ENCODE measurements at places on chromosomes 6 and 20. TPM values are rescaled to one million over a fixed set of nuclear protein-coding genes. Genes with fewer than 3 reads are reported as not detected.

FOXC1 gene
- 1.2 TPM for total RNA-seq

GRCh38 chr6:46203391-46204177, 32.8 kb upstream of the ENPP5 start:
- H3K27me3 ChIP-seq: no peaks in the 10 kb centered on the region
- no peaks in the 10 kb centered on the region for H3K36me3 ChIP-seq
- H3K27ac ChIP-seq: peak overlapping the region; percentile 78
- peaks cover 11% of the 10 kb centered on the region for H3K4me1 ChIP-seq
- no peak overlapping the region for H3K4me3 ChIP-seq

- H3K4me3 ChIP-seq: peak overlapping the region; percentile 75
- DNase-seq: peak; percentile 70
- H3K27me3 ChIP-seq: peaks cover 2% of the 10 kb centered on the region
These were observed 1.6 kb downstream of the SMPDL3A start for GRCh38 chr6:122790423-122791309.

DNA sequence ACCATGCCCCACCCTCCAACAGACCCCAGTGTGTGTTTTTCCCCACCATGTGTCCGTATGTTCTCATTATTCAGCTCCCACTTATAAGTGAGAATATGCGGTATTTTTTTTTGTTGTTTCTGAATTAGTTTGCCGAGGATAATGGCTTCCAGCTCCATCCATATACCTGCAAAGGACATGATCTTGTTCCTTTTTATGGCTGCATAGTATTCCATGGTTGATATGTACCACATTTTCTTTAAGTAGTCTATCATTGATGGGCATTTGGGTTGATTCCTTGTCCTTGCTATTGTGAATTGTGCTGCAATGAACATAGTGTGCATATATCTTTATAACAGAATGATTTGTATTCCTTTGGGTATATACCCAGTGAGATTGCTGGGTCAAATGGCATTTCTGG, 176.9 kb downstream of the UTRN start:
- H3K4me3 ChIP-seq: no peak overlapping the region
- no peak for DNase-seq
- no peaks in the 10 kb centered on the region for H3K4me1 ChIP-seq
- H3K27ac ChIP-seq: no peak overlapping the region
- H3K27me3 ChIP-seq: no peaks in the 10 kb centered on the region

RSPO3 gene
- 8.8 TPM for total RNA-seq

ZC2HC1B gene
- 0.53 TPM for total RNA-seq

DNA sequence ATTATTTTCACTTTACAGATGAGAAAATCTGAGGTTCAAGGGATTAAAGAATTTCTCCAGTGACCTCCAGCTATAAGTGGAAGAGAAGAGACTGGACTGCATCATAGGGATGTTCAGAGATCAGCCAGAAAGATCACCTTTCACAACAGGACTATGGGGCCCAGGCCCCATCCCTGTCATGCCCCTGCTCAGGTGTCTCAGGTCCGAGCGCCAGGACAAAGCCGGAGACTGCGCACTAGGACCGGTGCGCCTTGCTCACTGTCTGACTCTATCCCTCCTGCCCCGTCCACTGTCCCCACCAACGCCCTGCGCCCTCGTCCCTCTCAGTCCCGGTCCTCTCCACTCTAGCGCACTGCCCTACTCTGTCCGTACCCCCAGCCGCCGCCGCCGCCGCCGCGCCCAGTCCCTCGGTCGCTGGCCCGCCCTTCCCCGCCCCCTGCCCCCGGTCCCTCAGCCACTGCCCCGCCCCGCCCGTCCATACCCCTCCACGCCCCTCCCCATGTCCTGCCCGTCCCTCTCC, 521 bp upstream of the RAD21L1 start:
- peaks cover 24% of the 10 kb centered on the region for H3K27me3 ChIP-seq
- no peak overlapping the region for H3K27ac ChIP-seq
- no peaks in the 10 kb centered on the region for H3K36me3 ChIP-seq
- peak overlapping the region; percentile 10 for H3K4me3 ChIP-seq

- no peaks in the 10 kb centered on the region for H3K36me3 ChIP-seq
- no peaks in the 10 kb centered on the region for H3K27me3 ChIP-seq
- H3K27ac ChIP-seq: no peak overlapping the region
- no peak for DNase-seq
These were observed 220.2 kb downstream of the FUT9 start for GRCh38 chr6:96235927-96236326.

DNA sequence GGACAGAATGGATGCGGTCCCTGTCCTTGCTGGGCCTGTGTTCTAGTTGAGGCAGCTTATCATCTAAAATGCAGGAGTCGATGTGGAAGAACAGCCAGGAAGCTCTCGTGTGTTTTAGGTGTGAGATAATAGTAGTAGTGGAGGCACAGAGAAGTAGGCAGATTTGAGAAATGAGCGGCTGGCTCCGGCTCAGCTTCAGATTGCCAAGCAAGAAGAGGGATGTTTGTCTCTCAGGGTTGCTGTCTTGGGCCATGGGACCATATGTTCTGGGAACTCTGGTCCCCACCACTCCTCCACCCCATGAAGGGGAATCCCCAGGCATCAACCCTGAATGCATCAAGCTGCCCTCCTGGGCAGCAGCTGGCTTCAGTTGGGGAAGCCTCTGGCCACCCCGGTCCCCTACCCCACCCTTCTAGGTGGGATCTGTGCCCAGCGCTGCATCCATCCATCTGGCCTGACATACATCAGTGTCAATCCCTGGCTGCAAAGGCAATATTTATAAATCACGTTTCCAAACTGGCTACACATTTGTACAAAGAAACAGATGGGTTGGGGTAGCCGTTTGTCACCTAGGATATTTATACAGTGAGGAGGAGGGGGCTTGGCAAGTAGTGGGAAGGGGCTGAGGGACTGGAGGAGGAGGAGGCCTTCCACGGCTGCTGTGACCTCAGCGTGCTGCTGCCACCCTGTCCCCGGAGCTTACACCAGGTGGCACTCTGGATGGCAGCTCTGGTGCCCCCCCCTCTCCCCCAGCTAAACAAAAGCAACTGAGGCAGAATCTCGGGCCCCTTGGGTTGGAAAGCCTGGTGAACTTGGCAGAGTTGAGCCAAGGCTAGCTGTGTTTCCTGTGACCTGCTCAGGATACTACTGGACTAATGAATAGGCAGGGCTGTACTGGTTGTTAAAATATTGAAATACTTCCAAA, 64.4 kb downstream of the CD40 start:
- H3K4me3 ChIP-seq: no peak overlapping the region
- H3K27me3 ChIP-seq: peaks cover 20% of the 10 kb centered on the region
- H3K36me3 ChIP-seq: no peaks in the 10 kb centered on the region
- no peak overlapping the region for H3K27ac ChIP-seq
- peaks cover 16% of the 10 kb centered on the region for H3K4me1 ChIP-seq

DNA sequence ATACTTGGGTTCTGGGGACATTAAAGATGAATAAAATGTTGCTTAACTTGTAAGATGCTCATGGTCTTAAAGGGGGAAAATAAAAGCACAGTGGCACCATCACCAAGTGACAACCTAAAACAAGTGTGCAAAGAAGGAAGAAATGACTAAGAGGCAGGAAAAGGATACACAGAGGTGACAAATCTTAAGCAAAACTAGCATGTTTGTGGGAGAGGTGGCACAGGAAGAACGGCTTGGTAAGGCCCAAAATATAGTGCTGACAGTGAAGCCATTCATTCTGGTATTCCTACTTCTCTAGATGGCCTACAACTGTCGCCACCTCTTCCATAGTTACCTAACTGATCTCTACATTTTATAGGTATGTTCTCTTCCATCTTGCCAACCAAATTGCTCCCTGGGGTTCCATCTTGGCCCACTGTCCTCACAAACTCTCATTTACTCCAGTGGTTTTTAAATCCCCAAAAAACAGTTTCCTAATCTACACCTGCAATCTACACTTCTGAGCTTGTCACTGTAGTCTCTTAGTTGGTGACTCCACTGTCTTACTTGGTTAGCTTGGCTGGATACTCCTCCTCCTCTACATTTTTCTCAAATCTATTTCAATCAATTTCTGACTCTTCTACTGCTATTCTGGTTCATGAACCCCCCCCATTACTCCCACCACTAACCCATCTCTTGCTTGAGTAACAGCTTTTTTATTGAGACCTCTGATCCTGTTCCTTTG, 33.5 kb downstream of the FAM8A1 start:
- no peaks in the 10 kb centered on the region for H3K4me1 ChIP-seq
- no peaks in the 10 kb centered on the region for H3K27me3 ChIP-seq
- peaks cover 26% of the 10 kb centered on the region for H3K36me3 ChIP-seq
- H3K4me3 ChIP-seq: no peak overlapping the region

MYMX gene
- total RNA-seq: 12.4 TPM

DNA sequence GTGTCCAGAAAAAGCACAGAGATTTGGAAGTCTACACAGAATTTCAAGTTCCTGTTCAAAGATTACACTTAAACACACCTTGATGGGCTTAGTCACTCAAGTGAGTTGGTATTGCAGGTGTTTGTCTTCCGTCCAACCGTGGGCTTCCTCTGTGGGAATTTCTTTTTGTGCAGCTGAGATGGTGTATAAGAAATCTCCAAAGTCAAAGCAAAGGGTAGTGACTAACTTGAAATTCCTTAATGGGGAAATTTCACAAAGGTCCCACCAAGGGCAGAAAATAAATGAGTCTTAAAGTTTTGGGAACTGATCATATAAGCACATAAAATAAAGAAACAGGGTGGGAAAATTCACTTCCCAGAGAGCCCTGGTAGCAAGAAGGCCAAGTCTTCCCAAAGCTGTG, 102.0 kb upstream of the TNFAIP3 start:
- no peak overlapping the region for H3K27ac ChIP-seq
- H3K4me3 ChIP-seq: no peak overlapping the region
- H3K27me3 ChIP-seq: no peaks in the 10 kb centered on the region

MOXD1 gene
- 3.1 TPM for total RNA-seq

ISM1 gene
- 1.4 TPM for total RNA-seq

- DNase-seq: no peak
- peaks cover 12% of the 10 kb centered on the region for H3K4me1 ChIP-seq
- H3K27ac ChIP-seq: no peak overlapping the region
- H3K27me3 ChIP-seq: no peaks in the 10 kb centered on the region
- no peak overlapping the region for H3K4me3 ChIP-seq
- H3K36me3 ChIP-seq: no peaks in the 10 kb centered on the region
These were observed 226.0 kb upstream of the TSHZ2 start for GRCh38 chr20:52746190-52746589.

- peak overlapping the region; percentile 65 for H3K27ac ChIP-seq
- peaks cover 88% of the 10 kb centered on the region for H3K36me3 ChIP-seq
- no peaks in the 10 kb centered on the region for H3K27me3 ChIP-seq
- H3K4me3 ChIP-seq: no peak overlapping the region
These were observed 29.5 kb downstream of the GHRH start for GRCh38 chr20:37231947-37232630.

- H3K27me3 ChIP-seq: no peaks in the 10 kb centered on the region
- H3K36me3 ChIP-seq: peaks cover 2% of the 10 kb centered on the region
- H3K4me1 ChIP-seq: no peaks in the 10 kb centered on the region
- DNase-seq: no peak
- H3K4me3 ChIP-seq: no peak overlapping the region
- no peak overlapping the region for H3K27ac ChIP-seq
These were observed 30.3 kb downstream of the TBPL1 start for GRCh38 chr6:133983099-133983939.

FAM209A gene
- total RNA-seq: 0.22 TPM

DNA sequence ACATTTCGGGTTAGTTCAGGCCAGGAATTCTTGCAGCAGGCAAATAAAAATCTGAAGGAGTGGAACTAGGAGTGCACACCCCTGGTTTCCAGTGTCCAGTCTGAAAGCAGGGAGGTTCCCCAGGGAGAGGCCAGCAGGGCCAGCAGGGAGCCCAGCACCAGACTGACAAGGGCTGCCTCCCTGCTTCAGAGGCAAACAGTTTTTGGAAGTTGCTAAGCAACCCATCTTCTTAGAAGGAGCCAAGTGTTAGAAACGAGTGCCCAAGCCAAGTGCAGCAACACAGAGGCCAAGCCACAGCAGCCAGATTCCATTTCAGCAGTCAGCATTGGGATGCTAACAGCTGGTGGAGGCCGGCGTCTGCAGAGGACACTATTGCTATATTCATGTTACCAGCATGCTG, 179.1 kb downstream of the SYNDIG1 start:
- no peaks in the 10 kb centered on the region for H3K36me3 ChIP-seq
- no peak overlapping the region for H3K4me3 ChIP-seq
- H3K4me1 ChIP-seq: peaks cover 7% of the 10 kb centered on the region
- H3K27ac ChIP-seq: no peak overlapping the region
- peak; percentile 83 for DNase-seq
- no peaks in the 10 kb centered on the region for H3K27me3 ChIP-seq

KCNK15 gene
- total RNA-seq: 0.27 TPM

RAMACL gene
- 0.71 TPM for total RNA-seq

GRCh38 chr6:70149209-70149788, 153.6 kb downstream of the COL9A1 start:
- no peak overlapping the region for H3K27ac ChIP-seq
- H3K27me3 ChIP-seq: no peaks in the 10 kb centered on the region
- no peak overlapping the region for H3K4me3 ChIP-seq
- DNase-seq: no peak

GRCh38 chr6:1263850-1264377, 48.0 kb upstream of the FOXQ1 start:
- no peak for DNase-seq
- no peak overlapping the region for H3K27ac ChIP-seq
- H3K36me3 ChIP-seq: no peaks in the 10 kb centered on the region
- no peaks in the 10 kb centered on the region for H3K4me1 ChIP-seq

DPPA5 gene
- not detected for total RNA-seq

- DNase-seq: no peak
- H3K36me3 ChIP-seq: no peaks in the 10 kb centered on the region
- H3K27ac ChIP-seq: no peak overlapping the region
- no peak overlapping the region for H3K4me3 ChIP-seq
These were observed 390.8 kb downstream of the CDKAL1 start for GRCh38 chr6:20924911-20925543.

- H3K27me3 ChIP-seq: peaks cover 18% of the 10 kb centered on the region
- no peak overlapping the region for H3K4me3 ChIP-seq
- no peaks in the 10 kb centered on the region for H3K4me1 ChIP-seq
- no peak for DNase-seq
- H3K27ac ChIP-seq: no peak overlapping the region
These were observed 33.3 kb downstream of the PRR18 start for GRCh38 chr6:166274739-166275370.

- no peaks in the 10 kb centered on the region for H3K36me3 ChIP-seq
- no peaks in the 10 kb centered on the region for H3K27me3 ChIP-seq
- H3K4me3 ChIP-seq: no peak overlapping the region
- no peaks in the 10 kb centered on the region for H3K4me1 ChIP-seq
These were observed 757.0 kb upstream of the MMS22L start for GRCh38 chr6:98039904-98040607.

ZSCAN31 gene
- total RNA-seq: 11.9 TPM

DNA sequence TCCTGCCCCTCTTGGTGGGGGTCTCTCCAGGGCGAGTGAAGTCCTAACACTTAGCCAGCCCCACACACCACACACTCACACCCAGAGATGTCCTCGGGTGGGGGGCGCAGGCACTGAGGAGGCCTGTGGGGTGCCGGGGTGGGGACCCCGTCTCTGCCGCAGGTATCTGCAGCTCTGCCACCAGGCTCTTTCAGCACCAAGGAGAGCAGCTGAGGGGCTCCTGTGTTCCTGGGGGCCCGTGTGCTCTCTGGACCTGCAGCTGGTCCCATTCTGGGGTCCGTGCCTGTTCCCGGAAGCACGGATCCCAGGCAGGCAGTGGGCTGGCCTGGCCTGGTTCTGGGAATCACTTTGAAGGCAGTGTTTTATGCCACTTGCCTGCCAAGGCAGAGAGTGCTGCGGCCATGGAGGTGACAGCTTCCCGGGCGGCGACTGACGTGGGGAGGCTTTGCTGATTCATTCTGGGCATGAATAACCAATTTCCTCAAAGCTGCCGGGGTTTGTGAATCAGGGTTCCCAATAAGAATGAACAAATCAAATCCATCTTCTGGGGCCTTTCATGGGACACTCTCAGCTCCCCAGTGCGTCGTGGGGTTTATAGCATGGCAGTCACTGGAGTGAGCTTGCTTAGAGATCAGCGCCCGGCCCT, 54.4 kb upstream of the SLCO4A1 start:
- H3K27ac ChIP-seq: no peak overlapping the region
- H3K27me3 ChIP-seq: peaks cover 42% of the 10 kb centered on the region
- H3K4me1 ChIP-seq: peaks cover 31% of the 10 kb centered on the region
- no peaks in the 10 kb centered on the region for H3K36me3 ChIP-seq
- DNase-seq: no peak
- H3K4me3 ChIP-seq: no peak overlapping the region
